ENCODE measurements at places on chromosomes 7 and 10.

- no peak for DNase-seq
Observed at GRCh38 chr10:95987685-95988426, 55.5 kb upstream of the CCNJ start.

GRCh38 chr10:43874984-43875383, 226.3 kb upstream of the ZNF32 start:
- DNase-seq: no peak

DNA sequence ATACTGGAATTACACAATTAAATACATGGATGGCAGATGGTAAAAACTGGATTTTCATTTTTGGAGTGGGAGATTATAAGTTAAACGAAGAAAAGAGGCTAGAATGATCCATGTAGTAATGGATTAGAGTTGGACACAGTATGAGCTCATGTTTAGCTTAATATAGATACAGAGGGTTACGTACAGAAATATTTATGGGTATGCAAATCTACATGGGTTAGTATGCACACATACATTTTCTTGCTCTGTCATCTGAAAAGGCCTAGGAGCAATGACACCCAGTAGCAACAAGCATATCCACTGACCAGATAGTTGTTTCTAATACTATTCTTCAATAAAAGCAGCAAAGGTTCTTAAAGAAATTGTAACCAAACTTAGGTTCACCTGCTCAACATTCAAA, 366.4 kb downstream of the SEMA3D start:
- DNase-seq: no peak

DNA sequence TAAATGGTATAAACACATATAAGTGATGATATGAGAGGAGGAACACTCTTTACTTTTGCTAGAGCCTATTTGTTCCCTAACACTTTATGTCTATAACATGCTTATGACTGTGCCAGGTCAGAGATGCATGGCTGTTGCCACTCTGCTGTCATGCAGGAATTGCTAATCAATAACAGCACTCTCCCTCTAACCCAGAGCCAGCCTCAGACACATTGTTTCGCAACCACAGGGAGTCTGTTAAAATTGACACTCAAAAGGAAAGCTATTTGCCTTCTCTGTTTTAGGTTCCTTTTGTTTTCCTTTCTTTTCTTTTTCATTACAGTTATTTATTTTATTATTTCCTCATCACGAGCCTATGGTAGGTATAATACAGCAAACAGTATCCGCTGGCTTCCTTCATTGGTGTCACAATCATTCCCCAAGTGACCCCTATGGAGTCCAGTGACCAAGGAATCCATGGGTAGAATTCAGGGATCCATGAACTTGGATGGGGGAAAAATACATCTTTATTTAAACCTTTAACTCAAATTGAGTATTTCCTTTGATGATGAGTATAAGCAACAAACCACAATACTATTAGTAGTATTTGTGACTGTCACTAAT, 6.8 kb downstream of the PON2 start:
- no peak for DNase-seq

- DNase-seq: no peak
Observed at GRCh38 chr7:99004781-99005500, 126.6 kb downstream of the TRRAP start.

DNA sequence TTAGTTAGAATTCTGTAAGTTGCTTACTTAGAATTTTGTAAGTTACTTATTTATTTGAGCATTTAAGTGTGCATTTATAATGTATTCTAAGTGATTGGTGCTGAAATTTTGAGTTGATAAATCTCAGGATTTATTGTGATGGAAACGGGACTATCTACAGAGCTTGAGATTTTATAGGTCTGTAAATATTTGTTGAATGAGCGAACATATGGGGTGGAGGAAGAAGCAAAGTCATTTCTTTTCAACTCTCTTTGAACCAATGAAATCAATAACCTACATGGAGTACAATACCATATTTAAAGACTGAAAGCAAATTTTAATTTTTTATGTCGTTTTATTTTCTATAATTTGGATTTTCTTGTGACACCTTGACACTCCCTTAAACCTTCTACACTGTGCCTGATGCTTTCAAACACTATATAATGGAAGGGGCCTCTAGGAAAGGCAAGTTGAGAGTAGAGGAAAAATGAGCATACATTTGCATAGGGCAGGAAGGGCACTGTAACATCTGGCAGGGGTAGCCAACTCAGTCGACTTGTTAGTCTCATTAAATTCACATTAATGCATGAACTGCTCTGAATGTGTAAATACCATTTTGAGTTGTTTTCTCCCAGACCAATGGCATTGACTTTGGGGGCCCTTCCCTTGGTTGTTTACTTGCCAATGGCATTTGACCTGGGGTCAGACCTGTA, 204.2 kb downstream of the DYNC1I1 start:
- DNase-seq: no peak

GRCh38 chr10:70457759-70458305, 16.4 kb upstream of the NODAL start:
- no peak for DNase-seq

DNA sequence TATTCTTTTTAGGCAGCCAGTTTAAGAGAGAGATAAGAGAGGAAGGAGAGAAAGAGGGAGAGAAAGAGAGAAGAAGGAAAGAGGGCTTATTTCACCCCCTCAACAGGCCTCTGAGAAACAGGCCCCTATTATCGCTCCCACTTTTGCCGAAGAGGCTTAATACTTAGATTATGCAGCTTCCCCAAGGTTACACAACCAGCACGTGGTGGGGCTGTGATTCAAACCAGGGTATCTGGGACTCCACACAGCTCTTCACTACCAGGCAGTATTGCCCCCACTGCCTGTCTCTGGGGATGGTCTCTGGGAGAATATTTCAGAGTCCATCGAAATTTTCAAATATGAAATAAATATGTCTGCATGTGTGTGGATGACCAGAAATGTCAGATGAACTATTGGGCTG, 3.0 kb downstream of the GIMAP1 start:
- no peak for DNase-seq

DNA sequence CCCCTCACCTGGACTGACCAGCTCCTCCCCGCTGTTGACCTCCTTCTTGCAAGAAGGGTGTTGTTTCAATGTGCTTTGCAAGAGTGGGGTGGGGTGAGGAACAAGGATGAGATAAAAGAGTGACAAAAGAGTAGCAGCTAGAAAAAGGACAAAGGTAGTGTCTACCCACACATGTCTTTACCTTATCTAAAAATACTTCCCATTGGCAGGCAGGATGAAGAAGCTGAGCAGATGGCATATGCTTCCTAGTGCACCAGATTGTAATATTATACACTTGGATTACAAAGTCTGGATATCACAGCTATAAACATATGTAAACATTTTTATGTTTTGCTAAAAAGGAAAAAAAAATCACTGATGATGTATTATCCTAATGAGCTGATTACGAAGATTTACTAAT, 34.5 kb downstream of the CHN2 start:
- no peak for DNase-seq

DNA sequence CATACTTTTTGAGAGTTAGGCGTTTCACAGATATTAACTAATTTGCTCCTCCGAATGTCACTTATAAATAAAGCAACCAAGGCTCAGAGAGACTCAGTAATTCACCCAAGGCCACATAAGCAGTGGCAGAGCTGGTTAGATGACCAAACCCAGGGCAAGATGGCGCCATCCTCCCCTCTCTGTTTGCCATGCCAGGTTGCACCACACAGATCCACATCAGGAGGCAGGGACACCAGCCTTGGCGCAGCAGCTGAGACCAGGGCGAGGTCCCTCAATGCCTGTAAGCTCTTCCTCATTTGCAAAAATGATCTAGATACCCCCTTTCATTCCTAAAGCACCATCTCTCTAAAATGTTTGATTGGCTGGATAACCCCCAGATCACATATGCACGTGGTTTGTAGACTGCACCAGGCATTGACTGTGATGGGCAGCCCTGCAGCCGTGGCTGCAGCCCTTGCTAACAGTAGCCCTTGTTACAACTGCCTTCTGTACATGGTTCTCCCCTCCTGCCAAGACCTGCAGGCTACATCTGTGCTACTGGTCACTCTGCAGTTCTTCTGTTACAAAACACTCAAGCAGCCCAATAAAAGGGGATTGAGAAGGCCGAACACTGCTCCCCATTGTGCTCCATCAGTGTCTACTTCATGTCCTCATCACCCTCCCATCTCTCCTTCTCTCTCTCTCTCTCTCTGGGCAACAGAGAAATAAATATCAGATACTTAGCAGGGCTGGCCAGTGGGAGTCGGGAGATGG, 298.6 kb downstream of the PRPF18 start:
- peak; percentile 94 for DNase-seq

- no peak for DNase-seq
Observed at GRCh38 chr7:2611401-2611800, 20.4 kb upstream of the TTYH3 start.

DNA sequence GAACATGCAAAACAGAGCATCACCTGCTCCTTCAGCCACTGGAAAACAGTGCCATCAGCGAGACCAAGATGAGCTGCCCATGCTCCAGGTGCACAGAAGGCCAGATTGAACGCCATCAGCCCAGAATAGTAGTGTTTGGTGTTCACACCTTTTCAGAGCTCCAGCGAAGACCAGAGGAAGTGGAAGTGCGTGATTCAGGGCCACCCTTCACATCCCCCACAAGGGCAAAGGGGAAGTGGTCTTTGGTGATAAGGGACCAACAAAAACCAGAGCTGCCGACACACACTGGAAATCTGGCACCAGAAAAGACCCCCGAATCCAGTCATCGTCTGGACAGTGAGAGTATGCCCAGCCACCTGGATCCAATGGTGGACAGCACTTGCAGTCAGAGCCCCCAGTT, 29.5 kb upstream of the TMEM72 start:
- no peak for DNase-seq

DNA sequence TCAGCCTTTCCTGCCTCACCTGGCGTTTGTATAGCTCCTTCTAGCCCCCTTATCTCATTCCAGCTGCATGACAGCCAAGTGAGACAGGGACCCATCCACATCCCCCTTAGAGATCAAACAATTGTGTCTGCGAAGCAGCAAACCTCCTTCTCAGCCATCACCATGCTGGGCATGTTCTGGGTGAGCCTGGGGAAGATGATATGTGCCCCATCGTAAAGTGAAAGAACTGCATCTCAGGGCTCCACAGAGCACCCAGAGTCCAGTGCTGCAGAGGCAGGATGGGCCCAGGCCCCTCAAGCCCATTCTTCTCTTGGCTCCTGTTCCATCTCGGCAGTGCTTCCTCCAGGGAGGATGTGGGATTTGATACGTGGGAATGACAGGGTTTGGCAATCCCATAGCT, 43.2 kb downstream of the FIGNL1 start:
- DNase-seq: no peak

DNA sequence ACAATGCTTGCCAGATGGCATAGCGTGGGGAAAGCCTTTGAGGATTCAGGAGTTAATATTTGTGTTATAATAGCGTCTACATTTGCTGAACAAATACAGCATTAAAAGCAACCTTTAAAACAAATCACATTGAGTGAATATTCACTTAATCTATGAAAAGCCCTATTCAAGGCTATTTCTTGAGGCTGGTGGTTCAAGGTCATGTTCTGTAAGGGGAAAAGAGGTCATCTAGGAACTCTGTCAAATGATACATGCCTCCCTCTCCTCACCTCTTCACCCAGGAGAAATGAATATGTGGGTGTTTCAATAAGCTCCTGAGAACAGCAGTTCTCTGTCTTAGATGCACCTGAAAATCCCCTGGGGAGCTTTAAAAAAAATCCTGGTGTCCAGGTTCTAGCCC, 303.0 kb downstream of the ELMO1 start:
- no peak for DNase-seq

- DNase-seq: no peak
Observed at GRCh38 chr7:36533717-36534116, 144.1 kb downstream of the ANLN start.

GRCh38 chr10:95391581-95392216, 100.9 kb upstream of the PDLIM1 start:
- DNase-seq: no peak

GRCh38 chr7:99499371-99499720, 735 bp downstream of the ZNF394 start:
- DNase-seq: no peak

DNA sequence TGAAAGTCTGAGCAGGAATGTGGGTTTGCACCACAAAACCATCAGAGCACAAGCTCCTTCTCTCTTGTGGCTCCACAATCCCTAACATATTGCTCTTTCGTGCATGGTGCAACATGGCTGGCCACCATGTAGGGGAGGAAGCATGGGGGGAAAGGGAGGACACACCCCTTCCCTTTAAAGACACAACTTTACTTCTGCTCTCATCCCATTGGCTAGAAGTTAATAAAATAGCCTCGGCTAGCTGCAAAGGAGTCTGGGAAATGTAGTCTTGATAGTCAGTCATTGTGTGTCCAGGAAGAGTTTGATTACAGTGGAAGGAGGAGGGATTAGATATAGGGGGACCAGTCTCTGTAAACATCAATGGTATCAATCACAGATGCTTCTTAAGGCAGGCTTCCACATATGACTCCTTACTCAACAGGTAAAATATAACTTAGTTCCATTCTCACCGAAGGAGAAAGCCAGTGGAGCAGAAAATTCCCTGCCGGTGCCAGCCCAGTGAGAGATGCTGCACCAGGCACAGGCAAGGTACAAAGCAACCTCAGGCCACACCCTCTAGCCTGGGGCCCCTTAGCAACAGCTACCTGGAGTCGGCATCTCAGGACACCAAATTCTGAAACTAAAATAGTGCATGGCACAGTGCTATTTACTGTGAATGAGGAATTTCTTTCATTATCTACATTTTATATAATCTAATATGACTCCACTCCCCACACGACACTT, 124.7 kb upstream of the CTBP2 start:
- no peak for DNase-seq

DNA sequence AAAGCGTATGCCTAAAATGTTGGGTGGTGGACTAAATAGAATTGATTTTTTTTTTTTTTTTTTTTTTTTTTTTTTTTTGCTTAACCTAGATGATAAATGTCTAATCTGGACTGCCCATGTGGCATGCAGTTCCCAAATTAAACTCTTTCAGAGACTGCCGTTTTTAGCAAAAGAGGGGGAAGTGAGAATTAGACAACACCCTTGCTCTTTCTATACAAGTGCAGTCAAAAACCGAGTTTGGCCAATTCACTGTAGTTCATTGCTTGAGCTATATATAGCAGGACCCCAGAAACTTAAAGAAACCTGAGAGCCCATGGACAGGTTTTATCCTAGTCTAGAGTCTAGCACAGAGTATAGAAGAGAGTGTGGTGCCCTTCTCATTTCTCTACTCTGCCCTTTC, 141.9 kb downstream of the GRM3 start:
- no peak for DNase-seq

DNA sequence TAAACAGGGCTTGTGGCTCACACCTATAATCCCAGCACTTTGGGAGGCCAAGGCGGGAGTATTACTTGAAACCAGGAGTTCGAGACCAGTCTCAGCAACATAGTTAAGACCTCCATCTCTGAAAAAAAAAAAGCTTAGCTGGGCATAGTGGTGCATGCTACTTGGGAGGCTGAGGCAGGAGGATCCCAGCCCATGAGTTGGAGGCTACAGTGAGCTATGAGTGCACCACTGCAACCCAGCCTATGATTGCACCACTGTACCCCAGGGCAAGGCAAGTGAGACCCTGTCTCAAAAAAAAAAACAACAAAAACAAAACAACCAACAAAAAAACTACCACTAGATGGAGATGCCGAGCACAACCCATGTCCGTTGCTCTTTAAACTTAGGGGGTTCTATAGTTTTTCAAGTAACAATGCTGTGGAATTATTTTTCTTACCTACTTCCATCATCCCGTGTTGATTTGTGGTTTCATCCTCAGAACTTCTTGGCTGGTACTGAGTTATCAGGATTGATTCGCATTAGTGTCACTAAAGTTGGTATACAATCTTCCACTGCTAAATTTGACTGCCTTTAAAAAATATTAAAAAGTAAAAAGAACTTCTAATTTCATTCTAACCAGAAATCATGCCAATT, 12.2 kb upstream of the REPIN1 start:
- DNase-seq: no peak

- no peak for DNase-seq
Observed at GRCh38 chr10:94315975-94316464, 46.7 kb downstream of the NOC3L start.

- DNase-seq: no peak
Observed at GRCh38 chr10:19048891-19049290, 290 bp downstream of the MALRD1 start.
